ENCODE measurements at places on chromosomes 12 and 14. TPM values are rescaled to one million over a fixed set of nuclear protein-coding genes. Genes with fewer than 3 reads are reported as not detected.

The MANSC4 gene
- total RNA-seq = not detected

The SELPLG gene
- 207 TPM for total RNA-seq

DNA sequence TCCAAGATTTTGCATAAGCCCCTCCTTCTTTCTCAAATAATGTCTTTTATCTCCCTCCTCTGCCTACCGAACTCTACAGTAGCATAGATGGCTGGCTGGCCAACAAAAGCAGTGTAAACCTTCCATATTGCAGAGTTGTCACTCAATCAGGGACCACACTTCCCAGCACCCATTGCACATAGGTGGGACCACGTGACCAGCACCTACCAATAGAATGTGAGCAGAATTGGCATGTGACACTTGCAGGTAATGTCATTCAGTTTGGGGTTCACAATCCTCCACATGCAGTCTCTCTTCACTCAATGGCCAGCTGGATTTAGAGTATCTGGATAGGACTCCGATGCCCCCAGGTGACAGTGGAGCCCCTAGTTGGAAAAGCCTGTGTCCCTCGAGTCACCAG is 190.3 kb upstream of the CRY1 start:
- no peak overlapping the region for H3K4me3 ChIP-seq
- H3K4me1 ChIP-seq = peaks cover 16% of the 10 kb centered on the region
- H3K36me3 ChIP-seq = no peaks in the 10 kb centered on the region
- H3K27me3 ChIP-seq = peaks cover 3% of the 10 kb centered on the region
- DNase-seq = no peak

GRCh38 chr14:60171690-60172089 is 6.5 kb upstream of the DHRS7 start:
- no peaks in the 10 kb centered on the region for H3K36me3 ChIP-seq
- no peak overlapping the region for H3K27ac ChIP-seq
- DNase-seq = no peak
- H3K4me1 ChIP-seq = peaks cover under 1% of the 10 kb centered on the region
- H3K27me3 ChIP-seq = peaks cover 6% of the 10 kb centered on the region
- H3K4me3 ChIP-seq = no peak overlapping the region

- H3K4me3 ChIP-seq = no peak overlapping the region
- H3K27me3 ChIP-seq = peaks cover 39% of the 10 kb centered on the region
- no peaks in the 10 kb centered on the region for H3K4me1 ChIP-seq
- H3K27ac ChIP-seq = no peak overlapping the region
- DNase-seq = no peak
- no peaks in the 10 kb centered on the region for H3K36me3 ChIP-seq
These were observed 31.5 kb upstream of the KRR1 start for GRCh38 chr12:75542942-75543341.

GRCh38 chr14:62103464-62103863 is 341.2 kb downstream of the SNAPC1 start:
- no peak overlapping the region for H3K4me3 ChIP-seq
- no peaks in the 10 kb centered on the region for H3K4me1 ChIP-seq
- no peak overlapping the region for H3K27ac ChIP-seq
- no peaks in the 10 kb centered on the region for H3K36me3 ChIP-seq
- peaks cover 22% of the 10 kb centered on the region for H3K27me3 ChIP-seq
- no peak for DNase-seq

- no peaks in the 10 kb centered on the region for H3K27me3 ChIP-seq
- no peak for DNase-seq
- no peaks in the 10 kb centered on the region for H3K36me3 ChIP-seq
- H3K27ac ChIP-seq = no peak overlapping the region
These were observed 378.5 kb upstream of the MGAT4C start for GRCh38 chr12:86634456-86635410.
